Pericardium fibroblast (primary cell): ENCODE measurements at places on chromosomes 6 and 20. TPM values are rescaled to one million over a fixed set of nuclear protein-coding genes. Genes with fewer than 3 reads are reported as not detected.

The RIPPLY2 gene
- not detected in 2 replicates for total RNA-seq

The ARHGAP40 gene
- total RNA-seq = not detected in 2 replicates

The ANGPT4 gene
- total RNA-seq = under 0.01 and 0.17 TPM in 2 replicates

The OXT gene
- not detected in 2 replicates for total RNA-seq
